Stimulated activated CD8-positive, alpha-beta memory T cell treated with anti-CD3 and anti-CD28 coated beads, Interleukin-15, amount 100 ng/mL, for 1 hour (primary cell): ENCODE measurements at places on chromosomes 3 and 15.

DNA sequence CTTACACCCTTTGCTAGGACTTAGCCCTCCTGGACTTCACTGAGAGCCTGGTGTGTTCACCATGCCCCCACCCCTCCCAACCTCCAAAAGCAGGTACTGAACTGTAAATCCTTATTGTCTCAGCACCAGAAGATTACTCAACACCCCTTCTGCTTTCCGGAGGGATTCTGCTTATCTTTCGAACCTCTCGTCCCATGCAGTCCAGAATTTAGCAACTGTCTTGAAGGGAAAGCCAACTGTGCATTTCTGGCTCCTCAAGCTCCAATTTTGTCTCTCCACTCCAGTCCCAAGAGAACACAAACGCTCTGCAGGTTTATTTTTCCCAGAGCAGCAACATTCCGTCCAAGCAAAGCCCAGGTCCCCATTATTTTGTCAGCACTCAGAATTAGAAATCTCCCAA lies 49.6 kb downstream of the RFTN1 start:
- no peak for DNase-seq

DNA sequence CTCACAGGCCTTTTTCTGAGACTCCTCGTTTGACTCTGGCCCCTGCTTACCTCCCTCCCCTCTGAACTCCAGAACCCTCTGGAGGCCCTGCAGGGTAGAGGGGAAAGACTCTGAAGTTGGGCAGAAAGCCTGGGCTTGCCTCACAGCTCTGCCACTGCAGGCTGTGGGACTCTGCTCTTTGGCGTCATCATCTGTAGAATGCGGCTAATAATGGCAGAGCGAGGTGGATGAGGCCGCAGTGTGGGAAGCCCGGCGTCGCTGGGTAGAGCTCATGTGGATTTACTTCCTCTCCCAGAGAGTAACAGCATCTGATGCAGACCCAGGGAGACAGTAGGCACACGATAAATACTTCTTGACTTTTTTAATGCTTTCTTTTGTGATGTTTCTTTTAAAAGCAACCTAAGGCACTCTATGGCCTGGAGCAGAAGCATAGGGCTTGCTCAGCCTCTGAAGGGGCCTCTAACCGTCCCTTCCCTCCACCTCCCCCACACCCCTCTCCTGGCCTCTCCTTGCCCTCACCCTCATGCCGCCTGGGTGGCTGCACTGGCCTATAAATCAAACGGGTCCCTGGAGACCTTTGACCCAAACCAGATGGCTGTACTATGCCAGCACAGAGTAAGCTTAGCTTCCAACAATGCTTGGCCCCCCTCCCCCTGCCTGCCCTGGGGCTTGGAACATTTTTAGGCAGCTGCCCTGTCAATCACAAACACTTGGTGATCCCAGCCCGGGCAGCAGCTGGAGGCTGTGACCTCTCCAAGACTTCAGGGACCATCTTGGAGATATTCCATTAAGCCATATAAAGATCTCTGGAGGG lies 32.9 kb downstream of the SPSB4 start:
- DNase-seq = no peak

- DNase-seq = no peak
Observed at GRCh38 chr3:56254835-56255234, 213.4 kb downstream of the ERC2 start.

DNA sequence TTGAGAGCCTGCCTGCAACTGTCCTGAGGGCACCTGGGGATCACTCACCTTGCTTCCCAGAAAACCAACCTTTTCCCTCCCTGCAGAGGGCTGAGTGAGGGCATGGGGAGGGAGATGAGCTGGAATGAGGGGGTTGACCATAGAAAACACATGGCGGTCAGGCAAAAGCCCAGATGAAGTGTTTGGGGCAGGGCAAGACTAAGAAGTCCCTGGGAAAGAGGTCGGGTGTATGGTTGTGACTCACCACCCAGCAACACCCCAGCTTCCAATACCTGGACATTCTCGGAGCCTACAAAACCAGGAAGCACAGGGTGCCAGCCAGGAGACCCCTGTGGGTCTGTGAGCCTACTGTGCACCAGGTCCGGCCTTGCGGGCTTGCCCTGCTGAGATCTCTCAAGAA lies 95.3 kb upstream of the ATP2B2 start:
- DNase-seq = no peak

- no peak for DNase-seq
Observed at GRCh38 chr15:90062973-90063769, 39.1 kb downstream of the IDH2 start.

GRCh38 chr3:142098964-142099363 lies 50.4 kb downstream of the TFDP2 start:
- no peak for DNase-seq
